ENCODE measurements at places on chromosomes 2 and 18. TPM values are rescaled to one million over a fixed set of nuclear protein-coding genes. Genes with fewer than 3 reads are reported as not detected.

The PXDN gene
- total RNA-seq: 33.6 TPM

The C2orf78 gene
- not detected for total RNA-seq

The MTCL1 gene
- 23.6 TPM for total RNA-seq

The ITGB6 gene
- total RNA-seq: 17.2 TPM

The AMER3 gene
- not detected for total RNA-seq

Data from vagina (tissue), 2 donors.